ENCODE measurements at places on chromosomes 7 and 10. TPM values are rescaled to one million over a fixed set of nuclear protein-coding genes. Genes with fewer than 3 reads are reported as not detected.

- no peak for DNase-seq
These were observed 33.2 kb downstream of the SEMA3A start for GRCh38 chr7:84161398-84161797.

DNA sequence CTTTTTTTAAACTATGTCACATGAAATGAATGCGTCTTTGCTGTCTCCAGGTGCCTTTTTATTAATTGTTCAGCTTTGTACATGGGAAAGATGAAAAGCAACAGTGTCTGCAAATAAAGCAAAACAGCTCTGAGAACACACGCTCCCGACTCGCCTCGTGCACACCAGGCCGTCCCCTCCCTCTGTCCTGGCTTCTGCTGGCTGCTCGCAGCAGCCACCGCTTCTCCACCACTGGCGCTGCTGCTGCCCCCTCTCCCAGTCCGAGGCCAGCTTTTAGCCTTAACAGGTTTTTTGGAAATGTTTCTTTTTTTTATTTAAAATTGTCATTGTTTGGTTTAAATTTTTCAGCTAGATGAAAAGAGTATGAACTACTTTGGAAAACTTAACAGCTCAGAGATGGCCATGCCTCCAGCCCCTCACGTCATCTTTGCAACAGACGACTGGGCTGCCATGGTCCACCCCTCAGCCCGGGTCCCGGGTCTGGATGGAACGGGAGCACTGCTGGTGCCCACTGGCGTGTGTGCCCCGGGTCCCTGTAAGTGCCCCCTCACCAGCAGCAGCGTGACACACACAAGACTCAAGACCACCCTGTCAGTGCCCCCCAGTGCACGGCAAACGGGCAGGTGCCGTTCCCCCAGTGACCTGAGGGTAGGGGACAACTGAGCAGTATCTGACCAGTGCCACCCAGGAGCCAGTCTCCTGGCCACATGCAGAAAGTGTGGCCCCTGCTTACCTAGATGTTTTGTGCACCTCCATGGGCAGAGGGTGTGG lies 415.6 kb upstream of the FOXK1 start:
- no peak for DNase-seq

GRCh38 chr10:103917302-103918052 lies 507 bp downstream of the STN1 start:
- peak; percentile 82 for DNase-seq

DNA sequence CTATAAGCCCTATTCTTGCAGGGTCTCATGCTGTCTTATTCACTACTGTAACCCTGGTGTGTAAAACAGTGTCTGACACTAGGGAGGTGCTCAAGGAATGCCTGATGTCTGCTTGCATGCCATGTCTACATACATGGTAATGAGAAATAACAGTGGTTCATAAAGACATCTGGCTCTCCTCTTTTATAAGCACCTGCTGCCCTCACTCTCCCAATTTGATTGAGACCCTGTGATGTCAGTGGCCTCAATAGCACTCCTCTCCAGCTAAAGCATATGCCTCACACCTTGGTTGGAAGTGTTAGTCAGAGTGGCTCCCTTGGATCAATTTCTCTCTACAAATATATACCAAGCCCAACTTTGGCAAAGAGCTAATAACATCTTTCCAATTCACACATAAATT lies 30.6 kb downstream of the ANK3 start:
- DNase-seq: no peak

The GATA3 gene
- total RNA-seq: 0.76 TPM

The MCMBP gene
- 28.0 TPM for total RNA-seq

The COL28A1 gene
- 5.8 TPM for total RNA-seq

DNA sequence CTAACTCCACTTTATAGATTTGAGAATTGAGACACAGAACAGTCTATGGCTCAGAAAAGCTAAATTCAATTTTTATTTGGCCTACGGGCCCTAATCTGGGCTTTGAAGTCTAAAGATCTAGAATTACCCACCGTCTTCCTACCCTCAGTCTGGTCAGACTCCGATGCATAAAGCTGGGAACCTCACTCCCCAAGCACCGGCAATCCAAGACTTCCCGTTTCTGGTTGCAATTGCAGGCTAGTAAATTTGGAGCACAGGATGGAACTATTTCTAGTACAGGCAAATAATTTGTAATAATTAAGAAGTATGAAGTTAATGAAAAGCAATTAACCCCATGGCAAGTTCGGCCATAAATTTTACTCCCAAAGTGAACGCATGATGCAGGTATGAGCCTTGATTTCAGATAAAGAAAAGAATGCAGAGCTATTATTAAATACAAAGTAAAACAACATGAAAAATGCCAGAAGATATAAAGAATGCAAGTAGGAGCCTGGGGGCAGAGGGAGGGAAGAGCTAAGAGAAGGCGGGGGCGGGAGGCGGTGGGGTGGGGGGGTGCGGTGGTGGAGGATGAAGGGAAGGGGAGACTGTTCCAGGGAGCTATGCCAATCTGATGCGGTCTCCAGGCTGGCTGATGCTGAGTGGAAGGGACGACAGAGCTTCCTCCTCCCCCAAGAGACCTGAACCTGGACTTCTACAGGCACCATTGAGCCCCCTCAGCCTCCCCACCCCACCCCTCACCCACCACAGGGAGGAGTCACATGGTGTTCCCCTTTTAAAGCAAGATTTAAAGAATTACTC lies 45.1 kb downstream of the BPGM start:
- DNase-seq: peak; percentile 18

DNA sequence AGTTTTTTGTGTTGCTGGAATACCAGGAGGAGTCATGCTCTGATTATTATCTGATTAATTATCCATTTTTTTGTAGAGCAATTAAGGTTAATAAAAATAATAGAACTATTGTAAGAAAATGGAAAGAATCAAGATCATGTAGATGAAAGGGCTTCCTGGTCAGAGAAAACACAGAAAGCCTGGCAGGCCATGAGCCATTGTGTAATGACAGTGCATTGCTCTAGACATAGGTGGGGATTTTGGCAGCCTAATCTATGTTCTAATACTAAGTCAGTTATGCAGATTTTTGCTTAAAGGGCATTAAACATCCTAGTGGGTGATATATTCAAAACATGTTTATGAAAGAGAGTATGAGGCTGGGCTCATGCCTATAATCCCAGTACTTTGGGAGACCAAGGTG lies 198.2 kb downstream of the PPP1R9A start:
- DNase-seq: no peak

Data from right cardiac atrium (tissue), 5 donors.